ENCODE measurements at places on chromosomes 2 and 18. TPM values are rescaled to one million over a fixed set of nuclear protein-coding genes. Genes with fewer than 3 reads are reported as not detected.

The SCN2A gene
- total RNA-seq: 0.81 TPM

- H3K36me3 ChIP-seq: no peaks in the 10 kb centered on the region
- no peak for DNase-seq
- H3K27ac ChIP-seq: no peak overlapping the region
- no peak overlapping the region for H3K4me3 ChIP-seq
- H3K27me3 ChIP-seq: no peaks in the 10 kb centered on the region
- no peaks in the 10 kb centered on the region for H3K4me1 ChIP-seq
Measured at GRCh38 chr2:238925816-238926521, 78.1 kb downstream of the TWIST2 start.

The OSR1 gene
- 79.1 TPM for total RNA-seq

The PJVK gene
- total RNA-seq: 2.2 TPM

The MSH2 gene
- total RNA-seq: 15.4 TPM

- DNase-seq: no peak
- no peak overlapping the region for H3K27ac ChIP-seq
- H3K4me3 ChIP-seq: no peak overlapping the region
- H3K4me1 ChIP-seq: no peaks in the 10 kb centered on the region
- peaks cover 5% of the 10 kb centered on the region for H3K36me3 ChIP-seq
- H3K27me3 ChIP-seq: no peaks in the 10 kb centered on the region
Measured at GRCh38 chr2:3205845-3206244, 171.8 kb downstream of the EIPR1 start.

The ATOH8 gene
- total RNA-seq: 68.5 TPM

The ZSWIM2 gene
- total RNA-seq: not detected

- H3K4me1 ChIP-seq: no peaks in the 10 kb centered on the region
- no peak overlapping the region for H3K27ac ChIP-seq
- H3K4me3 ChIP-seq: no peak overlapping the region
Measured at GRCh38 chr2:56474412-56475158, 290.8 kb downstream of the CCDC85A start.

The ELOA2 gene
- total RNA-seq: not detected

DNA sequence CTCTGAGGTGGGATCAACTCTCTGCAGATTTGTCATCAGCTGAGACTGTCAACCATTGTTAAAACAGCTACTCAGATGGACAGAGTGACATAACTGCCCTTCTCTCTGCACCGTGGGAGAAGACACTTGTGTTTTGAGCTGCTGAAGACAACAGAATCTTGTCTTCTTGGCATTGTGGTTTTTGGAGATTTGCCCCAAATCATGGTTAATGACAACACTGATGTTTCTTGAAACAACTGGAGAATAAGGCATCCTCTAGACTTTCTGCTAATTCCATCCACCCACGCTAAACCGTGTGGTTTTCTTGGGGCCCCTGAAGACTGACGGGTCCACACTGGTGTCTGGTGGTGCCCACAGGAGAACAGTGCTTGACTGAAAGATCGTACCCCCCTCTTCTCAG, 39.5 kb downstream of the SH3BP4 start:
- H3K27ac ChIP-seq: no peak overlapping the region
- H3K36me3 ChIP-seq: no peaks in the 10 kb centered on the region
- no peaks in the 10 kb centered on the region for H3K4me1 ChIP-seq

The MGAT4A gene
- total RNA-seq: 41.0 TPM

DNA sequence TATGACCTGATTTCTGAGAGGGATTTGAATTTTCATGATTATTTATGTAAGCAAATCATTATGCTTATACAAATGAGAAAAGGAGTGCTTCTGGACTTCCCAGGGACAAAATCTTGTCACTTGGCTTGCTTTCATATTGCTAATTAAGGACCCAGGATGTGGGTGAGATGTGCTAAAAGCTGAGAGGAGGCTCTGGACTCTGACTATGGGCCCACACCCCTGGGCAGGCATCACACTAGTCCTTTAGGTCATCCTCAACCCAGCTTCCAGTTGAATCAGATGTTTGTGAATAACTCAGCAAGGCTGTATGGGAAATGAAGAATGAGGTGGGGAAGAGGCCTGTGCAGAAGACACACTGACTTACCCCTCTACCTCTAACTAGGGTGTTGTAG, 11.9 kb downstream of the IL1B start:
- no peaks in the 10 kb centered on the region for H3K4me1 ChIP-seq
- no peaks in the 10 kb centered on the region for H3K27me3 ChIP-seq
- H3K36me3 ChIP-seq: no peaks in the 10 kb centered on the region
- no peak overlapping the region for H3K4me3 ChIP-seq
- no peak for DNase-seq
- no peak overlapping the region for H3K27ac ChIP-seq

The PIK3C3 gene
- total RNA-seq: 63.9 TPM

DNA sequence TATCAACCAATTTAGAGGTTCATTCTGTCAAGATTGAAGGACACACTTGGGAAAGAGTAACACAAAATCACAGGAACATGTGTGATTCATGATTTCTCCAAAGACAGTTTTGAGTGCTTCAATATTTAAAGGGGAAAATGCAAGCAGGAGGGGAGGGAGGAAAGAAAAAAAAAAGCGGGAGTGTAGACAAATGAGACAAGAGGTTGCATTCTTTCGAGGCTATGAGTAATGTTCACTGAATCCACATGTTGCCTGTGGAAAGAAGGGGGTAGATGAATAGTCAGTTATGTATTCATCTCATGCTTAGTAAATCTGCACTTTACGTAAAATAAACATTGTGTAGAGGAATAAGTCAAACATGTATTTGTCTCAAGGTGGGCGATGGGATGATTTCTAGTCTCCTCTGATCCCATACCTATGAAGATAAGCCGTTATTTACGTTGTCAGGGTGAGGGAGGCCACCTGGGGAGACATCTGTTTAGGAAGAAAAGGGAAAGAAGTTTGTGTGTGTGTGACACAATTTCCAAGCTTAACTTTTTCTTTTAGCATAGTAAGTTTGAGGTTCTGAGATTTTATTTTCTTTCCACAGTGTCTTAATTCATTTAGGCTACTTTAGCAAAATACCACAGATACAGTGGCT, 211.0 kb upstream of the ZC3H15 start:
- DNase-seq: no peak
- no peaks in the 10 kb centered on the region for H3K36me3 ChIP-seq
- H3K4me3 ChIP-seq: no peak overlapping the region
- no peaks in the 10 kb centered on the region for H3K4me1 ChIP-seq
- no peaks in the 10 kb centered on the region for H3K27me3 ChIP-seq
- H3K27ac ChIP-seq: no peak overlapping the region

The TUBB8B gene
- total RNA-seq: not detected

DNA sequence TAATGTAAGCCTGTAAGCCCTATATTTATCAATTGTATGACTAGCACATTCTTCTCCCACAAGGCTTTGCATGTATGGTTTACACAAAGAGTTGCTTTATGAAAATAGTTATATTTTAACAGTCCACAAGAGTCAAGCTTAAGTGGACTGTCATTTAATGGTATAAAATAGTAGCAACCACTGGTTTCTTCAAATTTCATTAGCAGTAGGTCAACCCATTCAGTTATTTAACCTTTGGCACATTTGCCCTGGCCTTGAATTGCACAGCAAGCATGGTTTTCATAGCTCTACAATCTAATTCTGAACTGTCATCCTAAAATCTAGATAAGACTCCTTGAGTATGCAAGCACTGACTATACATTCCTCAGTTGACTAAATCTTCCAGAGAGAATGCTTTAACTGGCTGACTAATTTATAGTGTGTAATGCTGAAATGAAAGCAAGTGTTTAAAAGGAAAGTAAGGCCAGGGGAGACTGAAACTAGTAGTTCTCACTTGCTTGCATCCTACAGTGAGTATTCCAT, 1.8 kb downstream of the DPP4 start:
- H3K27ac ChIP-seq: no peak overlapping the region
- no peak overlapping the region for H3K4me3 ChIP-seq
- H3K27me3 ChIP-seq: no peaks in the 10 kb centered on the region
- no peaks in the 10 kb centered on the region for H3K36me3 ChIP-seq
- DNase-seq: no peak
